ENCODE measurements at places on chromosomes 3 and 15.

DNA sequence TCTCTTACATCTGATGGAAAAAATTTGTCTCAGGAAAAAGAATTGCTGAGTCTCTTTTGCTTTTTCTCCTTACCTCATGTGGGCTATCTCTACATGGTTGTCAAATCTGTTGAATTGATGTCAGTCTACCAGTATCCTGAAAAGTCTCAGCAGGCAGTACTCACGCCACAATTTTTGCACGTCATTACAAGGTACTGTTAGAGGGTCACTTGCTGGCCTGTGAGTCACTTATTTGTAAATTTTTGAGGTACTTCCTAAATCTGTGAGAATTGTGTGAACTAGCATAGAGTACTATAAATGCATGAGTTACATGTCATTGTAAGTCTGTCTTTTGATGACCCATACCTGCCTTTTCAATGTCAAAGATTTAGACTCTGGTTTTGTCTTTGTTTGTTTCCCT lies 15.9 kb downstream of the HPS3 start:
- no peak for DNase-seq

DNA sequence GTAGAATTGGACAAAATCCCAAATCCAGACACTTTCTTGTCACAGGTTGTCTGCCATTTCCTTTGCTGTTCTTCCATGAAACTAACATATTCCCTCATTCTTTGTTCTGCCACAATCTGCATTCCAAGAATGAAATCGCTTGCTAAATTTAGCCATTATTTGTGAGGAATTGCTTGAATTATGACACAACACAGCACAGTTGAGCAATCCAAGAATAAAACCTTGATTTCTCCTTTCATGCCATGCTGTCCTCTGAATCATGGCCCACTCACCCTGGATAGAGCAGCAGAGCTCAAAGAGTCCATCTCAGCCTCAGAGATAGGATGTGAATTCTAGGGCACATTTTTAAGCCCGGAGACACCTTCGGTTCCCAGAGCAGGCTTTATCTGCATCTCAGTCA lies 35.2 kb upstream of the GREM1 start:
- DNase-seq, result no peak

DNA sequence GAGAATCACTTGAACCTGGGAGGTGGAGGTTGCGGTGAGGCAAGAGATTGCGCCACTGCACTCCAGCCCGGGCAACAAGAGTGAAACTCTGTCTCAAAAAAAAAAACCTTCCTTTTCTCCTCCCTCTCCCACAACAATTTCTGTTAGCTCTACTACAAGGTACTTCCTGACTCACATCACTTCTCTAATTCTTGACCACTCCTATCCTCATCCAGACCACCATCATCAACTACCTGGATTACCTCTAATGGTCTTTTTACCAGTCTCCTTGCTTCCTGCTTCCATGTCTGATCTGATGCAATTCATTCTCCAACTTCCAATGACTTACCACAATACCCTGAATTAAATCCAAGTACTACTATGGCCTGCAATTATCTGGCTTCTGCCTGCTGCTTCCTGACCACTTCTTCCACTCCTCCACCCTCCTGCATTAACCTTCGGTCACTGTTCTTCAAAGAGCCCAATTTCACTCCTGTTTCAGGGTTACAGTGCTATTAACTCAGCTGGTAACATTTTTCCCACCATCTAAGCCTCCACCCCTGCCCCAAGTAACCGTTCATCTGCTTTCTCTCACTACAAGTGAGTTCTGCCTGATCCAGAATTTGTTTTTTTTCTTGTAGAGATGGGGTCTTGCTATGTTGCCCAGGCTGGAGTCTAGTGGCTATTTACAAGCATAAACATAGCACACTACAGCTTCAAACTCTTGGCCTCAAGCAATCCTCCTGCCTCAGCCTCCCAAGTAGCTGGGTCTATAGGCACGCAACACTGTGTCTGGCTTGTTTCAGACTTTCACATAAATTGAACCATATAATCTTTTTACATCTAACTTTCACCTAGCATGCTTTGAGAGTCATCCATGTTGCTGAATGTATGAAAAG lies 27.8 kb downstream of the DCAF1 start:
- DNase-seq, result no peak

- DNase-seq, result no peak
Observed at GRCh38 chr3:102727340-102727739, 292.5 kb downstream of the ZPLD1 start.

- DNase-seq, result no peak
Observed at GRCh38 chr3:104676241-104676640, 690.5 kb upstream of the ALCAM start.
